MG63 (cell line): ENCODE measurements at places on chromosomes 5 and 9.

- DNase-seq: no peak
Observed at GRCh38 chr9:100595391-100596199, 17.7 kb downstream of the CAVIN4 start.

- DNase-seq: no peak
Observed at GRCh38 chr5:161846746-161847145, 1.2 kb upstream of the GABRA1 start.

- no peak for DNase-seq
Observed at GRCh38 chr9:133488686-133489252, 9.9 kb upstream of the SLC2A6 start.

DNA sequence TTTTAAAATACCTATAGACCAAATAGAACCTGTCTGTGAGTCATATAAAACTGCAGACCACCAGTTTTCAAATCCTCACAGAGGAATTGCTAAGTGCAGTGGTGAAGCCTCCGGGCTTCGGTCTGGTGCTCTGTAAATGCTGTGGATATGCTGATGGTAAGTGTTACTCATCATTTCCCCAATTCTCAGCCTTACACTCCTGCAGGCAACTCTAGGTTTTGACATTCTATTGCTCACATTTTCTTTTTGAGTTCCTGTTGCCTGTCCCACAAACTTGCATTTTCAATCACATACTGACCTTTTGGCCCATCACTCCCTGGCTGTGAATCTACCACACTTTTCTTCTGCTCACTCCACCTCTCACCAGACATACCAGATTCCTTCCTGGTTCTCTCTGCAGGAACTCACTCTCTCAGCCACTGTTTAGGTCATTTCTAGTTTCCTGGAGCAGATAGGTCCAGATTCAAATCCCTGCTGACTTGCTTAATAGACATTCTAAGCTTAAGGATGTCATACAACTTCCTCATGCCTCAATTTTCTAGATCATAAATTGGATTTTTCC is 192.9 kb downstream of the RAB3C start:
- no peak for DNase-seq

DNA sequence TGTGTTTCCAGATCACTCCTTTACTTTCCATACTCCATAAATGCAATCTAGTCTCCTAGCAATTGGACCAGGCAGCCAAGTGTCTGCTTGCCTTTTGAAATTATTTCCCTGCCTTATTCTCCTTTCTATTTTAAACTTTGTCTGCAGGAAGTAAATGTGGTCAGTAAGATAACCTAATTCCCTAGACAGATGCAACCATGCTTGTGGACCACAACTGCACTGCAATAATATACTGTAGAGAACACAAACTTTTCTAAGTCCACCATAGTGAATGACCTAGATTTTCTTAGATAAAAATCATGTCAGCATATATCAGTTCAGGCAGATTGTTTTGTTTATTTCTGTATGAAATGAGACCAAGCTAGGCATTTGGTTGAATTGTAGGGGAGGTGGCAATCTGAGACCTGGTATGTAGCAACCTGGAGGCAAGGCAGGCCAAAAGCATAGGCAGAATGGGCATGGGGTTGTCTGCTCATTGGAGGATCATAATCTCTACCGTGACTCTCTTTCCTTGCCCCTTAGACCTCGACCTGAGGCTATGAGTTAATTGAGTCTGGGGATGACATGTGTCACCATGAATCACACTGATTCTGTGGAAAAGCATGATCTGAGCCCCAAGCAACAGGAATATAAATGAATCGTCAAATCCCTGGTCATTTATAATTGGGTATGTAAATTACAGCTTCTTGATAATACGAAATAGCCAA is 20.7 kb downstream of the ACTL7B start:
- no peak for DNase-seq

DNA sequence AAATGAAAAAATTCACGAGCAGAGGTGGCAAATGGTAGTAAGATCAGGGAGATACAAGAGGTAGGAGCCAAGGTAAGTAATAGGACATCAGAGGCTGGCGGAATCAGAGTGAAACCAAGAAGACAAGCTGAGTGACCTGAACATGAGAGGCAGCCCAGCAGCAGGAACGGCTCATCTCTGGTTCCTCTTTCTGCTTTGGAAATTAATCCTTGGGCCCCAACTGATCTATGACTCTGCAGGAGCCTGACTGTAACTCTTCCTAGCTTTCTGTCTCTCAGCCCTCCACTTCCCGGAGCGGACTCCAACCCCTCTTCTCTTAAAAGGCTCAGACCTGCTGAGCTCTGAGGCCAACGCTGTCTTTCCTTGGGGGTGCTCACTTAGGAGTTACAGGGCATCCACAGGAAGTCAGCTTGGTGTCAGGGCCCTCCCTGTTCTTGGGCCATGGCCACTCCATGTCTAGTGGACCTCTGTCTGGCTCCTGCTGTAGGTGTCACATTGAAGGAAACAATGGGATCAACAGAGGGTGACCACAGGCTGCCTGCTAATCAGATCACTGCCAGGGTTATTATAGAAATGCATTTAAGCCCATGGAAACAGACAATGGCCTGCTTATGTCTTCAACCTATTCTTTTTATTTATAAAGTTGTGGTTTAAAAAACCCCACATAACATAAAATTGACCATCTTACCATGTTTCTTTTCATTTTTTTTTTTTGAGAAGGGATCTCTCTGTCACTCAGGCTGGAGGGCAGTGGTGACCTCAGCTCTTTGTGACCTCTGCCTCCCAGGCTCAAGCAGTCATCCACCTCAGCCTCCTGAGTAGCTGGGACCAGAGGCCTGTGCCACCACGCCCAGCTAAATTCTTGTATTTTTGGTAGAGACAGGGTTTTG is 22.5 kb upstream of the SHB start:
- DNase-seq: no peak
